ENCODE measurements at places on chromosomes 2 and 18.

DNA sequence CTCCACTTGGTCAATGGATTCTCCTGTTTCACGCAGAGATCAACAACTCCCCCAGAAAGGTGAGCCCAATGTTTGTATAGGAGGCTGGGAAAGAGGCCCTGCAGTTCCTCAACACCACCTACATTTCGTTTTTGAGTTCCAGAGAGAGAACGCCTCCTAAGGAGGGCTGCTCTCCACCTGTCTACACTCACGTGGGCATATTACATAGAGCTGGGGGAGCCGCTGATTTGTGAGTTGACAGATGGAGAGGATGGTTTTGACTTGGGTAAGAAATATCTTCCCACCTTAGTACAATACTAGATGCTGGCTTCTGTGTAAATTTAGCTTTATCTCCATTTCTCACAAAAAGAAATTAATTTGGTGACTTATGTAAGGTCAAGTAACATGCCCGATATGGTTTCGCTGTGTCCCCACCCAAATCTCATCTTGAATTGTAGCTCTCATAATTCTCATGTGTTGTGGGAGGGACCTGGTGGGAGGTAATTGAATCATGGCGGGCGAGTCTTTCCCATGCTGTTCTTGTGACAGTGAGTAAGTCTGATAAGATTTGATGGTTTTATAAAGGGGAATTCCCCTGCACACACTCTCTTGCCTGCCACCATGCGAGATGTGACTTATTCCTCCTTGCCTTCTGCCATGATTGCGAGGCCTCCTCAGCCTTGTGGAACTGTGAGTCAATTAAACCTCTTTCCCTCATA is 274.5 kb upstream of the PXDN start:
- no peak for DNase-seq

- DNase-seq = no peak
Measured at GRCh38 chr2:136468799-136469369, 296.5 kb upstream of the THSD7B start.

DNA sequence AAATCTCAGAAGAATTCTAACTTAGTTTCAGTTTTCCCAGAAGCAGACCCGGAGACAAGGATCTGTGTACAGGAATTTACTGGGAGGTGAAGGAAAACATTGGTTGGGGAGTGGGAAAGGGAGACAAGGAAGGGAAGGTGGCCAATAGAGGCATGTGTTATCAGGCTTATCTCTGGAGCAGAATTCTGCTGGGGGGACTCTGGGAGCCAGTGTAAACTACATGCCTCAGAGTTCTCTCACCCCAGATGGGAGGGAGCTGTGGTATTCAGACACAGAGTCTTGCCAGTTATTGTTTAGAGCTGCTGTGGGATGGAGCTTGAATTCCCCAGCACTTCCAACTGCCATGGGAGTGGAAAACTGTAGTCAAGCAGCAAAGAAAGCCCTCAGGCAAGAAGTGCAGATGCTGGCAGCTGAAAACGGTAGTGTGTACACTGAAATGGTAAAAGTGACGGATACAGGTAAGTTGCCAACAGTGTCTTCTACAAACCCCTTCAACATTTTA is 19.0 kb downstream of the DNPEP start:
- DNase-seq = peak; percentile 14

GRCh38 chr2:165008730-165009315 is 53.5 kb upstream of the SLC38A11 start:
- peak; percentile 100 for DNase-seq

GRCh38 chr2:183487326-183487725 is 363.1 kb downstream of the NUP35 start:
- no peak for DNase-seq

DNA sequence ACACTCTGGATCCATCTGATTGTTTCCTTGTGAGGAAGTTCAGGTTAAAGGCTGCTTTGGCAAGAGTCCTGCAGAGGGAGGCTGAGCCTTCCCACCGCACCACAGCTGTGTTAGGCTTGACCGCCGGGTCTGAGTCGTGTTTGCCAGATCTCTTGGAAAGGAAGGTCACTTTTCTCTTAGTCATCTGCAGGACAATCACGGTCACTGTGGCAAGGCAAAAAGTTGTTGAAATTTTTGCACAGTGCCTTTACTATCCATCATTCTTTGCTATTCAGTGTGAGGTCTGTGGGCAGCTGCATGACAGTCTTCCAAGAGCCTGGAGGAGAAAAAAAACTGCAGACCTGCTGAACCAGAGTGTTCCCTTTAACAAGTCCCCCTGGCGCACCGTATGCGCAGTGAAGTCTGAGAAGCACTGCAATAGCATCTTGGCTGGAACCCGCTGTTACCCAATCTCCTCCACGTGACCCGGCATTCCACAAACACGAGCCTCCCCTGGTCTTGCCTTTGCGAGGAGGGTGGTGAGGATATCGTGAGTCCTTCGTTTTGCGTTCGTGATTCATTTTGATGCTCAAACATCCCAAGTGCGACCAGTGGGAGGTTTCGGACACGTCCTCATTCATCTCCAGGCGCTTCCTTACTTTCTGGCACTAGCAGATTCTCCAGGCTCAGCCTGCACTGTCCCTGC is 23.0 kb downstream of the BIN1 start:
- DNase-seq = peak; percentile 64

DNA sequence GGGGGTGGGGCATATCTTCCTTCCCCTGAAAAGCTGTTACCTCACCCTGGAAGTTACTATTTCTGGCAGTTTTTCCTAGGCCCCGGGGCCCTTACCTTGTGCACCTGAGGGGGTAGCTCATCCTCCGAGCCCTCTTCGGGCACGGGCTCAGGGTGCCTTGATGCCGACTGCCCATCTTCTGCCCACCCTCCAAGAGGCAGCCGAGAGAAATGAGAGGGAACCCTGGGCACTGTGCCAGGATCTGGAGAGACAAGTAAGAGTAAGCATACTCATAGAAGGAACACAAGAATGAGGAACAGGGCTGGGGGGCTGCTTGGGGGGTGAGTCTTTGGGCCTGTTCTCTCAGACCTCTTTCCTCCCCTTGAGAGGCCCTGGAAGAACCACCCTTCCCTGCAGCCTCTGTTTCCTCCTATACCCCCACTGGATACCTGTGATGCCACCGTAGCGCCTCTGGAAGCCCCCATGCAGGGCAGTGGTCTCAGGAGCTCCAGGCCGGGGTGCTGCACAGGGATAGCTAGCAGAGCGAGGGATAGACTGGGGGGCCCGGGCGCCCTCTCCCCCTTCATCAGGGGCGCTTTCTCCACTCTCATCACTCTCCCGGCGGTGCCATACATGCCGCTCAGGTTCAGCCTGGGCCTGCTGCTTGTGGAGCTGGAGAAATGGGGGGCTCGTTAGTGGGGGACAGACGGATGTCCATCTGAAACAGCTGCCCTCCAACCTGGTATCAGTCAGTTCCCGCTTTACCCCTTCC is 2.1 kb upstream of the ABCB6 start:
- DNase-seq = no peak

GRCh38 chr2:96207774-96208142 is 869 bp downstream of the STARD7 start:
- no peak for DNase-seq

- DNase-seq = no peak
Measured at GRCh38 chr2:159177957-159178356, 108.5 kb downstream of the WDSUB1 start.

GRCh38 chr2:39435741-39436591 is 1.1 kb downstream of the MAP4K3 start:
- no peak for DNase-seq

GRCh38 chr2:197847651-197848401 is 43.4 kb downstream of the PLCL1 start:
- peak; percentile 63 for DNase-seq

GRCh38 chr2:146990311-146991054 is 854.3 kb upstream of the ACVR2A start:
- no peak for DNase-seq

DNA sequence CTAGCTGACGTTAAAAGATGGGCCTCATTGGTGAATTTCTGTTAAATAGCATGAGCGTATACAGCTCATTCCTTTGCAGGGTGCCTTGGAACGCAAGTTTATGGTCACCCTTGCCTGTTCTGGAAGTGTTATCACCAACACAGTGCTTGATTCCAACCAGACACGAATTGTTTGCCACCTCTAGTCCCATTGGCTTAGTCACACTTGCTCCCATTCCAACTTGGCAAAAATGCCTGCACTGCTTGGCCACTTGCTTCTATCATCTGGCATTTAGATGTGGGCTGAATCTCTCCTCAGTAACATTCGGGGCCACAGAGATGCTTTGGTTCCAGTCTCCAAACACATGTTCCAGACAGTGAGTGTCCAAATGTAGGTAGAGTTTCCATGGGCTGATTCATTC is 27.5 kb upstream of the ACVR1 start:
- DNase-seq = no peak

- DNase-seq = peak; percentile 59
Measured at GRCh38 chr2:98908931-98909316, 27.1 kb downstream of the CRACDL start.

- no peak for DNase-seq
Measured at GRCh38 chr2:3414133-3414860, 34.8 kb downstream of the TRAPPC12 start.

GRCh38 chr18:48392268-48392667 is 16.9 kb downstream of the ZBTB7C start:
- no peak for DNase-seq

DNA sequence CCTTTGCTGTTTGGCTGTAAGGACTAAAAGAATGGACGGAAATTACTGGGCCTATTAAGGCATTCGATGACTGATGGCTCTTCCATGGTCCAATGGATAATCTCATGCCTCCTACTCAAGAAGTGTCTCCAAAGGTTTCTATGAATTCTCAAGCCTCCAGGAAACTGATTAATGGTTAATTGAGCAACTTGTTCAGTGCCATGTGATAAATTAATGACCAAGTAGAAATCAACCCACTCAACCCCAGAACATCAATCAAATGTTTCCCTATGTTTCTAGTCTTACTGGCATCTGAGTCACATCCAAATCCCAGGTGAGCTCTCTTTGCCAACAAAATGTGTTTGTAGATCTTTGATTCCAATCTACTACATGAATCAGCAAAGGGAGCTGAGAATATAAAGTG is 103.6 kb downstream of the NXPH2 start:
- DNase-seq = peak; percentile 74

GRCh38 chr2:53510401-53510800 is 257.2 kb upstream of the CHAC2 start:
- DNase-seq = no peak

- DNase-seq = no peak
Measured at GRCh38 chr2:173488861-173489260, 134.2 kb downstream of the CDCA7 start.

DNA sequence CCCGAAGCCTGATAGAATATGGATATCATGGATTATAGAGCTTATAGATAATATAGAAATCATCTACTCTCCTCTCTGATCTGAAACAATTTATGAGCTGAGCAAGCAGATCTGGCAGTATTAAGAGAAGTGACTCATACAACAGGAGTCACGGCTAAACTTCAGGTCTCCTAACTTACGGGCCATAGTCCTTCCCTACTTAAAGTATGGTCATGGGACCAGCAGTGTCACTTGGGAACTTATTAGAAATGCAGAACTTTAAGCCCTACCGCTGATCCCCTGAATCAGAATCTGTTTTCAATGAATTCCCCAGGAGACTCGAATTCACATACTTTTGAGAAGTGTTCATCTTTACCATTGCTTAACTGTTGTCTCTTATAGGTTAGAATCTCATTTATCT is 195.7 kb upstream of the FANCL start:
- DNase-seq = peak; percentile 30

- no peak for DNase-seq
Measured at GRCh38 chr2:86174445-86174844, 20.8 kb downstream of the IMMT start.

GRCh38 chr2:183031911-183032794 is 6.1 kb downstream of the NCKAP1 start:
- DNase-seq = peak; percentile 70

- peak; percentile 58 for DNase-seq
Measured at GRCh38 chr2:85437488-85438200, 19.1 kb downstream of the SH2D6 start.

DNA sequence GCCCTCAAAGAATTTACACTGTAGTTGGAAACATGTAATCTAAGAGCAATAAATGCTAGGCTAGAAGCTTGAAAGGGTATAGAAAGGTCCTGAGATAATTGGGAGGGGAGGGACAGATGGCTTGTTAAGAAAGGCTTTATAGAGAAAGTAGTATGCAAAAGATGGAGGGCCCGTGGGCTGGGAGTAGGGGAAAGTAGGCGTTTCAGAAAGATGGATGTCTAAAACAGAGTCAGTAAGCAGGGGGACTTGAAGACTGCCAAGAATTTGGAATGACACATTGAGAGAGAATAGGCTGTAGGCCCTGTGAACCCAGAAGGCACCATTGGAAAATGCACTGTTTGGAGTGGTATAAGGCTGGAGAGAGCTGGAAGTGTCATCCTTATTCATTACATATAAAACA is 822 bp downstream of the PSMG2 start:
- DNase-seq = no peak

GRCh38 chr2:229463841-229464346 is 192.8 kb upstream of the PID1 start:
- no peak for DNase-seq

DNA sequence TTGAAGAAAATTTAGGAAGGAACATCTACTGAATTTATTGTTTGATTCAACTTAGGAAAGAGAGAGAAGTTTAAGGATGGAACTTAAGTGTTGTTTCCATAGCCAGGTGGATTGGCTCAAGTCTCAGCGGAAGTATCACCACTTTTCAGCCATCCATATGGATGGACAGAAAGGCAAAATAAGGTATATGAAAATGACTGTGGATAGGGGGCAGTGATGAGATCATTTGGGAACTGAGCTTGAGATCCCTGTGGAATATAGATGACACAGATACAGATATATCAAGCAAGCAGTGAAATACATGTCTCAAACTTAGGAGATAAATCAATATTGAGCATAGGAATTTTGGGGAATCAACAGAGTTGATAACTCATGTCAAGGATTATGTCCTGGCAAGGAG is 1462.7 kb upstream of the NXPH2 start:
- no peak for DNase-seq

- no peak for DNase-seq
Measured at GRCh38 chr18:8718401-8718913, 13.1 kb downstream of the MTCL1 start.

- no peak for DNase-seq
Measured at GRCh38 chr18:48050176-48050575, 119.7 kb upstream of the SMAD2 start.

DNA sequence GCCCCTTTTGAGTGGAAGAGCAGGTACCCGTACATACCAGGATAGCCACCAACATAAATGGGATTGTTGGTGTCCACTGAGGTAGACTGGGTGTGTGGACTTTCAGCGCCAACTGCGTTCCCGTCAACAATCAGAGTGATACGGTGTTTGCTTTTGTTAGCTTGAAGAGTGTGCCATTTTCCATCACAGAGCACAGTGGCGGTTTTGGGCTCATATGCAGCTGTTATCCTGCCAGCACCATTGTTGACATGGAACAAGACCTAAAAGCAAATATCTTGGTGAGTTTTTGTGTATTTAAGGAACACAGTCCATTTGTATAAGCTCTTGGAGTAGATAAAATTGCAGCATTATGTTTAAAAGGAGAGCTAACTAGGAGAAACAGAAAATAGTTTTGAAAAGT is 174.5 kb downstream of the LAMA1 start:
- no peak for DNase-seq
